ENCODE measurements at places on chromosomes 12 and 14. TPM values are rescaled to one million over a fixed set of nuclear protein-coding genes. Genes with fewer than 3 reads are reported as not detected.
A peak's percentile ranks its signal among the peaks of the same experiment; 100 is the strongest.

DNA sequence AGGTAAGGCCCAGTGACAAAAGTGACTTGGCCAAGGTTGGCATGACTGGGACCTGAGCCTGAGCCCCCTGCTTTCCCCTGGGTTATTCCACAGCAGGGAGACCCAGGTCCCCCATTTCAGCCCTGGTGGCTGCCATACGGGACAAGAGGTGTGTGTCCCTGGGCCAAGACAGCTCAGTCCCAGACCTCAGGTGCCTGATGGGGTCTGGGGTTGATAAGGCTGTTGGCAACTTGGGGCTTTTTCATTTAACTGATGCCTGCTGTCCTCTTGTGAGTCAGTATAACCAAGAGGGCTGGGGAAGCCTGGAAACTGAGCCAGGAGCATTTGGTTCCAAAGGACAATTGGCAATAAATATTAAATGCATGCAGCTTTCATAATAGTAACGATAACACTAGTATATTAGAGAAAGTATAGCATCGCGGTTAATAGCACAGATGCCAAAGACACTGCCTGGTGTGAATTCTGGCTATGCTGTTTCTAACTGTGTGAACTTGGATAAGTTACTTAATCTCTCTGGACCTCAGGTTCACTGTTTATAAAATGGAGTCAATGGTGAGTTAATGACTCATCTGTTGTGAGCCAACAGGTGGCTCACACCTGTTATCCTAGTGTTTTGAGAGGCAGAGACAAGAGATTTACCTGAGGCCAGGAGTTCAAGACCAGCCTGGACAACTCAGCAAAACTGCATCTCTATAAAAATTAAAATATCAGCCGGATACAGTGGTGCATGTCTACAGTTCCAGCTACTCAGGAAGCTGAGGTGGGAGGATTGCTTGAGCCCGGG is 898 bp downstream of the SDSL start:
- H3K4me3 ChIP-seq = no peak overlapping the region
- no peaks in the 10 kb centered on the region for H3K36me3 ChIP-seq
- H3K27me3 ChIP-seq = peaks cover 22% of the 10 kb centered on the region
- no peak for DNase-seq
- no peak overlapping the region for H3K27ac ChIP-seq

- no peak for DNase-seq
- no peaks in the 10 kb centered on the region for H3K27me3 ChIP-seq
- no peak overlapping the region for H3K4me3 ChIP-seq
- no peak overlapping the region for H3K27ac ChIP-seq
Observed at GRCh38 chr14:92638904-92639303, 109.5 kb downstream of the LGMN start.

DNA sequence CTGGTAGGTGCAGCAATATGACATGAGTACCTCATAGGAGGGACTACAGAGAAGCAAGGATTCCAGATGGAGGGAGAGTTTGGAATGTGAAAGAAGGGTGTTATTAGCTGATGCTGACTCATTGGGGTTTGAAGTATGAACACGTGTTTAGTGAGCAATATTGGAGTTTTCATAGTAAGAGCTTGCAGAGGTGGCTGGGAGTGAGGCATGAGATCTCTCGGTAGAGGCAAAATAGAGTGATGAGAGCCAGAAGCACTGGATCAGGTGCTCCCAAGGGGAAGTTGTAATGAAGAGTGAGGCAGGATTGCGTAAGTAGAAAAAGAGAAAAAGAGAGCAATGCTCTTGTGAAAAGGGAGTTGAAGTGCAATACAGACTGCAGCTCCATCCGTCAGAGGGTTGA is 42.1 kb downstream of the MGST1 start:
- H3K27me3 ChIP-seq = no peaks in the 10 kb centered on the region
- H3K36me3 ChIP-seq = peaks cover 7% of the 10 kb centered on the region
- DNase-seq = no peak
- H3K4me1 ChIP-seq = no peaks in the 10 kb centered on the region
- H3K4me3 ChIP-seq = no peak overlapping the region

- DNase-seq = peak; percentile 6
- no peak overlapping the region for H3K27ac ChIP-seq
- H3K4me1 ChIP-seq = no peaks in the 10 kb centered on the region
- H3K27me3 ChIP-seq = no peaks in the 10 kb centered on the region
Observed at GRCh38 chr14:80136358-80136757, 74.9 kb downstream of the DIO2 start.

DNA sequence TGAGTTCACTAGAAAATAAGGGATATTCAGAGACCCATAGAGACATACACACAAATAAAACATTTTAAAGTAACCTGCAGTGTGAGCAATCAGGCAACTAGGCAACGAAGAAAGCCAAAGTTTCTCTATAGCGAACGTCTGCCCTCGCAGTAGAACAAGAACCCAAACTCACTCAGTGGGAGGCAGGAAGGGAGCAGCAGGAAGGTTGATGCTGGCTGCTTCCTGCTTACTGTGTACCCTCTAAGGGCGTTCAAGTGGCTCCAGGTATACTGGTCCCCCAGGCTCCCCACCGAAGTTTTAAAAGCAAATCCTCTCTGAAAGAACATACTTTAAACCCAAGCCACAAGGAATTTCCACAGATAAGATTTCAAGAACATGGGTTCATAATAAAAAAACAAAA is 249.3 kb downstream of the FOXN3 start:
- no peak overlapping the region for H3K4me3 ChIP-seq
- DNase-seq = no peak
- H3K27me3 ChIP-seq = no peaks in the 10 kb centered on the region
- H3K36me3 ChIP-seq = peaks cover 22% of the 10 kb centered on the region
- H3K4me1 ChIP-seq = peaks cover 51% of the 10 kb centered on the region

GRCh38 chr12:74129702-74130101 is 407.9 kb upstream of the ATXN7L3B start:
- no peaks in the 10 kb centered on the region for H3K27me3 ChIP-seq
- H3K27ac ChIP-seq = no peak overlapping the region
- DNase-seq = no peak
- no peak overlapping the region for H3K4me3 ChIP-seq
- H3K4me1 ChIP-seq = no peaks in the 10 kb centered on the region

- H3K4me3 ChIP-seq = no peak overlapping the region
- no peaks in the 10 kb centered on the region for H3K36me3 ChIP-seq
- peaks cover 28% of the 10 kb centered on the region for H3K27me3 ChIP-seq
- peaks cover 28% of the 10 kb centered on the region for H3K4me1 ChIP-seq
Observed at GRCh38 chr12:130952171-130952954, 1.3 kb upstream of the ADGRD1 start.

GDF11 gene
- 0.64 TPM for polyA plus RNA-seq

PZP gene
- polyA plus RNA-seq = not detected

AICDA gene
- polyA plus RNA-seq = not detected

LBHD2 gene
- polyA plus RNA-seq = not detected

SLC25A21 gene
- polyA plus RNA-seq = not detected

MYF6 gene
- not detected for polyA plus RNA-seq

Data from naive B cell (primary cell).